ENCODE measurements at places on chromosomes 12 and 14. TPM values are rescaled to one million over a fixed set of nuclear protein-coding genes. Genes with fewer than 3 reads are reported as not detected.

- no peak for DNase-seq
Observed at GRCh38 chr12:31568498-31568897, 22.4 kb downstream of the DENND5B start.

DNA sequence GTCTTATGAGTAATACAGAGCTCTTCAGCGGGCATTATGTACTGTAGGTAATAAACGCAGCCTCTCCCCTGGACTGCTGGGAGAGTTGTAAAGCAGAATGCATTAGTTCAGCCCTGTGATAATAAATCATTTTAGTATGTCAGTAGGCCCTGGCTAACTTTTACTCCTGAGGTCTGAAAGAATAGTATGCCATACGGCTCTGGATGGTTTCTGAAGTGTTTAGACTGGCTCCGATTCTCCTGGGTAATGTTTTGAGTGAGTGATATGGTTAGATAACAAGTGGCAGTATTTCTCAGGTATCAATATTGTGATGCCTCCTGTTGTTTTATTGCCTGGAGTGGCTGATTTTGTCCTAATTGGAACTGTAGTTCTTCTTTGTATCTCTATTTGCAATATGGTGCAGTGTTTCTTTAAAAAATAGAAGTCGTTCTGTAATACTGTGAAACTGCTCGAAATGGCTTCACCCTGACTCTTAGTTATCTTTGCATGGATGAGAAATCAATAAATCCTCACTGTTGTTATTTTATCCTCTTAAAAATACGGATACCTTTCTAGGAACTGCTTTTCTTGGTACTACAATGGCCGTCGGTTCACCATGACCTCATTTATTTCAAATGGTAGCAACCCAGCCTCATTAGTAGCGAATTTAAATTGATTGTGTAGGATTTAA lies 100.2 kb downstream of the PDZRN4 start:
- DNase-seq: no peak

DNA sequence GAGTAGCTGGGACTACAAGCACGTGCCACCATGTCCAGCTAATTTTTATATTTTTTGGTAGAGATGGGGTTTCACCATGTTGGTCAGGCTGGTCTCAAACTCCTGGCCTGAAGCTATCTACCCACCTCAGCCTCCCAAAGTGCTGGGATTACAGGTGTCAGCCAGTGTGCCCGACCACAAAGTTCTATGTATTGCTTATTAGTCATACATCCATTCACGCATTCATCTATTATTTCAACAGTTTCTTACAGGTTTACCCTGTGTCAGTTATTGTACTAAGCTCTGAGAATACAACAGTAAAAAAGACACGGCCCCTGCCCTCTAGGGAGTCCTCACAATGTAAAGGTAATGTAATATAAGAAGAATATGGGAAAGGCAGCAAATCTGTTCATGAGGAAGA lies 188.9 kb upstream of the BTG1 start:
- DNase-seq: no peak

DNA sequence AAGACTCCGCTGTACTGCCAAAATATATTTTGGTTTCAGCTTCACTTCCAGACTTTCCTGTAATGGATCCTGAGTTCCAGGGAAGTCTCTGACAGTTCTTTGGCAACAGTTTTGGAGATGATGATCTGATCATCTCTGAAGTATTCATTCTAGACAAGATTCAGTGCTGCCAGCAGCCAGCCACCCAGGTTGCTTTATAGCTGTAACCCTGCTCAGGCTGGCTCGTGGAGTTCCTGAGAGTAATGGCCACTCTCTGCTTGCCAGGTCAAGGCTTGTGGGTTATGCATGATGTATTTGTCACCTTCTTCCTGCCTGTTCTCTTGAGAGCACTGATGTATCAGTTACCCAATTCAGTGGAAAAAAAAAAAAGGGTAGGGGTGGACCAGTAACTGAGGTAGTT lies 124.3 kb downstream of the PPHLN1 start:
- no peak for DNase-seq

GRCh38 chr14:85856430-85856829 lies 326.5 kb downstream of the FLRT2 start:
- no peak for DNase-seq

GRCh38 chr12:131618303-131618658 lies 92.6 kb upstream of the SFSWAP start:
- peak; percentile 82 for DNase-seq

DNA sequence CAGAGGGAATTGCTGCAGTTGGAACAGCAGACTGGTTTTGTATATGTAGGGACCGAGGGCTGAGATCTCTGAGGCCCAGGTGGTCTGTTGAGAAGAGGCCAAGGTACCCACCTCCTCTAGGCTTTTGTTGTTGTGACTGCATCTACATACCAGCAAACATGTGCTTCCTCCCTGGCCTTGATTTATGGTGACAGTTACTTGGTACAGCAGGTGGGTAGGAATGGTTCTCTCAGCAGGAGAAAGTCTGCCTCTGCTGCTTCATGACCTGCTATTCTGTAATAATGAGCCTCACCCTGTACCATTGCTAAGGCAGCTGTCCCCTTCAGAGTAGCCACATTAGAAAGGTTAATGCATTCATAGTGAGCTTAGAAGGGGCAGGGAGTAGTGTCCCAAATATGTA lies 196.7 kb upstream of the PELI2 start:
- DNase-seq: no peak

GRCh38 chr14:101899263-101899662 lies 65.1 kb upstream of the DYNC1H1 start:
- DNase-seq: no peak

DNA sequence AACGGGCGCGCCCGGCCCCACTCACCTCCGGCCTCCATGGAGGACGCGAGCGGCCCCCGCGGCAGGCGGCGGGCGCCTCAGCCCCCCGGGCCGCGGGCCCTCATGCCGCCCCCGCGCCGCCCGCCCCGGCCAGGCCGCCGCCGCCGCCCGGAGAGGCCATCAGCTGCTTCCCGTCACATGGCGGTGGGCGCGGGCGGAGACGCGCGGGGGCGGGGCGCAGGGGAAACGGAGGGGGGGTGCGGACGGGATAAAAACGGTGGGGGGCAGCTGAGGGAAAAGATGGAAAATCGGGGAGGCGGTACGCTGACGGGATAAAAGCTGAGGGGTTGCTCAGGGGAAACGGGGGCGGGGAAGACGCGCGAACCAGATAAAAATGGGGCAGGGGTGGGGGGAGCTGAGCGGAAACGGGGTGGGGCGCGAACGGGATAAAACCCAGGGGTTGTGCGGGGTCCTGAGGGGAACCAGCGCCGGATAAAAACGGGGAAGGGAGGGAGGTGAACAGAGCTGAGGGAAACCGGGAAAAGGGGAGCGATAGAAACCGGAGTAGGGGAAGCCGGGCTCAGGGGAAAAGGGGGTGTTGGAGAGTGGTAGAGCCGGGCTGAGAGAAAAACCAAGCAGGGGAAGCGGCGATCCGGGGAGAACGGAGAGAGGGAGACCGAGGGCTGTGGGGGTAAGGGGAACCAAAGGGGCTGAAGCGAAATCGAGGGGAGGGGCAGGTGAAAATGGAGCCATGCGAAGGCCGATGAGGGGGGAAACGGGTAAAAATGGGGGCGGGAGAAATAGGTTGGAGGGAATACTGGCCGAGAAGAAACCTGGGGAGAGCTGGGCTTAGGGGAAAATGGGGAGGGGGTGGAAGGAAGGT lies at the start of gene WSB2:
Gene WSB2, minus strand, starts transcription at position 169 of the 862 bp plus-strand sequence. Its CDS starts 131 bp downstream, at position 38.
- peak; percentile 64 for DNase-seq

GRCh38 chr12:82040987-82041743 lies 282.0 kb upstream of the PPFIA2 start:
- no peak for DNase-seq

GRCh38 chr12:28424965-28425364 lies 234.7 kb downstream of the CCDC91 start:
- DNase-seq: peak; percentile 1

- DNase-seq: no peak
Observed at GRCh38 chr14:24925771-24926374, 124.1 kb downstream of the STXBP6 start.

- DNase-seq: no peak
Observed at GRCh38 chr14:88825078-88825458, 617 bp downstream of the TTC8 start.

- no peak for DNase-seq
Observed at GRCh38 chr12:132619386-132620112, 973 bp downstream of the P2RX2 start.

- peak; percentile 62 for DNase-seq
Observed at GRCh38 chr12:130552483-130552996, 163.6 kb downstream of the RIMBP2 start.

- peak; percentile 69 for DNase-seq
Observed at GRCh38 chr12:128971802-128972201, 118.5 kb downstream of the GLT1D1 start.

DNA sequence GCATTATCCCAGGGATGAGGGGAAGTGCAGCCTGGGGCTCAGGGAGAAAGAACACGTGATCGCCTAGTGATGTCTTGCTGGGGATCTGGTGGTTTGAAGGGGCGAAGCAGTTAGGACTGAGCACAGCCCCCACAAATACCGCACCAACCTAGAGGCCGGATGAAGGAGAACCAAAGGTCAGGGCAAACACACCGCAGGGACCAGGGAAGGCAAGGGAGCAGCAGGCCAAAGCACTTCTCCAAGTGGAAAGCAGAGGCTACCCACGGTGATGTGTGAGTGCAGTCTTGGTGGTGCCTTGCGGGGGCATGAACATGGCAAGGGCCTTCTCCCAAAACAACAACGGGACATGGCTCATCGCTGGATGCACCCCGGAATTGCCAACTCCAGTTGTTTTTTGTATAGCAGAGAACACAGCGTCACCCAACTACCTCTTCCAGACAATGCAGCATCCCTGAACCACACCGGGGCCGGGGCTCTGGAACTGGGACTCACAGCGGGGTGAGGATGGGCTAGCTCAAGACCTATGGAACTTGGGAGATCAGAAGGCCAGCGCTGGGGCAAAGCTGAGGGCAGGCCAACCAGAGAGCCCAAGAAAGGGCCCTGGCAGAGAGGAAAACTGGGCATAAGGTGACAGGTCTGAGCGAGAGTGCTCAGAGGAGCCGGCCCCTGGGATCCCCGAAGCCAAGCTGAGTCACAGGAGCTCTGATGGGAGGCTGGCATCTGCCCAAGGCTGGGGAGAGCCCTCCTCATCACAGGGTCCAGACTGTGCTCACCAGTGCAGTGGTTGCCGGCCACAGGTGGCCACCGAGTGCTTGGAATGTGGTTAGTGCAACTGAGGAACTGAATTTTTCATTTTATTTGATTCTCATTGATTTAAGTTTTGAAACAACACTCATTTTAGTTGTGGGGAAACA lies 11.1 kb downstream of the GALNT16 start:
- DNase-seq: no peak

- DNase-seq: no peak
Observed at GRCh38 chr12:11769723-11770514, 120.4 kb downstream of the ETV6 start.

GRCh38 chr12:19191563-19191962 lies 62.0 kb downstream of the PLEKHA5 start:
- DNase-seq: no peak

- no peak for DNase-seq
Observed at GRCh38 chr14:20623798-20624197, 17.7 kb downstream of the OR6S1 start.

DNA sequence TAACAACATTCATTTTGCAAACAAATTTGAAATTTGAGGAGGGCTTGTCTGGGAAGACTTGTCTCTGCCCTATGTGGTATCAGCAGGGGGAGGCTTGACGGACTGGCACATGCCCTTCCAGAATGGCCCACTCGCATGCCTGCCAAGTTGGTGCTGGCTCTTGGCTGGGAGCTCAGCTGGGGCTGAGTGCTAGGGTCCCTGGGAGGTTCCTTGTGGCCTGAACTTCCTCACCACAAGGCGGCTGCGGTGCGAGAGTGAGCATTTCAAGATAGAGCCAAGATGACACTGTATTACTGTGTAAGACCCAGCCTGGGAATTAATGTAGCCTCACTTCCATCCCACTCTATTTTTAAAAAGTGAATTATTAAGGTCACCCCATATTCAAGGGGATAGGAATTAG lies 271.6 kb upstream of the PLEKHG7 start:
- DNase-seq: peak; percentile 6

Gene NOS1
- 0.11 TPM for total RNA-seq

Gene NGB
- not detected for total RNA-seq

Gene CCDC196
- not detected for total RNA-seq

Gene PLCZ1
- total RNA-seq: not detected

Gene PARPBP
- 79.8 TPM for total RNA-seq

Gene PRIMA1
- total RNA-seq: 2.5 TPM

Gene RND1
- 9.8 TPM for total RNA-seq

Gene GEMIN2
- 65.3 TPM for total RNA-seq

Gene GRIP1
- total RNA-seq: 25.0 TPM

Gene OAS1
- not detected for total RNA-seq

Gene MYO1H
- total RNA-seq: not detected

Gene DMAC2L
- 17.1 TPM for total RNA-seq

All from neural progenitor cell (in vitro differentiated cells).